ENCODE measurements at places on chromosomes 7 and 10.

- DNase-seq: no peak
These were observed 76.3 kb downstream of the FOXI2 start for GRCh38 chr10:127813290-127813689.

DNA sequence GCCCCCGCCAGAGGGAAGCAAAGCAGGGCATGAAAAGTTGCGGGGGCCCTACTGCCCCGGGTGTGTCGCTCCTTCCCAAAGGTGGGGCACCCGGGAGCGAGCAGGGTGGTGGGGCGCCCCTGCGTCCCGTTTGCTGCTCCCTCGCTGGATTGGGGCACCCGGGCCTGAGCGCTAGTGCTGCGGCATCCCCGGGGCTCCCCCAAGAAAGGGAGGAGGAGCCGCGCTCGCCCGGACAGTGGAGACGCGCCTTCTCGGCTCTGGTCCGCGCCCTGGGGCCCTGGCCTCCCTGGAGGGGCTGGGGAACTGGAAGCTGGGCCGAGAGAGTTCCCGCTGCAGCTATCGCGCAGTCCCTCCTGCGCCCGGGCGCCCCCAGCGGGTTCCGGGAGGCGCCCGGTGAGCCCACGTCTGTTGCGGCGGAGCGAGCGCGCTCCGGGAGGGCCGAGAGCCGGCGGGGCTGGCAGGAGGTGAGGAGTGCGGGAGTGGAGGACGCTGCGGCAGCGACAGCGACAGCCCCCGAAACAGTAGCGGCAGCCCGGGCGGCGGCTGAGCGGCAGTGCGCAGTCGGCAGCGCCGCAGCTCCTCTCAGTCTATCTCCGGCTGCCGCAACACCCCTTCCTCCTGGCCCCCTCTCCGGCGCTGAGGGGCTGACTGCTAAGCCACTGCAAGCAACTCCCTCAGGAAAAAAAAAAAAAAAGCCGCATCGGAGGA, 504 bp upstream of the BMPER start:
- DNase-seq: no peak

- no peak for DNase-seq
These were observed 1.5 kb downstream of the DUSP5 start for GRCh38 chr10:110498982-110499795.

DNA sequence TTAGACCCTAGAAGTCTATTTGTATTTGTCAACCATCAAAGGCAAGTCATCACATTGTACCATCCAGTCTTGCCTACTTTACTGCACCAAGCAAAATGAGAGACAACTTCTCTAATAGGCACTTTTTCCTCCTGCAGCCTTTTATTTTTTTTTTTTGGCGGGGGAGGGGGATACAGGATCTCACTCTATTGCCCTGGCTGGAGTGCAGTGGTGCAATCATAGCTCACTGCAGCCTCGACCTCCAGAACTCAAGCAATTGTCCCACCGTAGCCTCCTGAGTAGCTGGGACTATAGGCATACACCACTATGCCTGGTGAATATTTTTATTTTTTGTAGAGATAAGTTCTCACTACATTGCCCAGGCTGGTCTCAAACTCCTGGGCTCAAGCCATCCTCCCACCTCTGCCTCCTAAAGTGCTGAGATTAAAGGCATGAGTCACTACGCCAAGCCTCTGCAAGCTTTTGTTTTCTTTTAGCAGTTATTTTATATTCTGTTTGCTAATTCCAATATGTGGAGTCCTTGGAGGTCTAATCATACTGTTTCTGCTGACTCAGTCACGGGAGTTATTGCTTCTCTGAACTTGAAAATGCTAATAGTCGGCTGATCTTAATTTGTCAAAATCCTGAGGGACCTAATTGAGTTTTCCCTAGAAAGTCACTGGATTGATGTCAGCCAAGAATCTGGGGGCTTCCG, 14.2 kb downstream of the KPNA7 start:
- no peak for DNase-seq

GRCh38 chr10:49265885-49266284, 33.1 kb upstream of the C10orf71 start:
- no peak for DNase-seq

DNA sequence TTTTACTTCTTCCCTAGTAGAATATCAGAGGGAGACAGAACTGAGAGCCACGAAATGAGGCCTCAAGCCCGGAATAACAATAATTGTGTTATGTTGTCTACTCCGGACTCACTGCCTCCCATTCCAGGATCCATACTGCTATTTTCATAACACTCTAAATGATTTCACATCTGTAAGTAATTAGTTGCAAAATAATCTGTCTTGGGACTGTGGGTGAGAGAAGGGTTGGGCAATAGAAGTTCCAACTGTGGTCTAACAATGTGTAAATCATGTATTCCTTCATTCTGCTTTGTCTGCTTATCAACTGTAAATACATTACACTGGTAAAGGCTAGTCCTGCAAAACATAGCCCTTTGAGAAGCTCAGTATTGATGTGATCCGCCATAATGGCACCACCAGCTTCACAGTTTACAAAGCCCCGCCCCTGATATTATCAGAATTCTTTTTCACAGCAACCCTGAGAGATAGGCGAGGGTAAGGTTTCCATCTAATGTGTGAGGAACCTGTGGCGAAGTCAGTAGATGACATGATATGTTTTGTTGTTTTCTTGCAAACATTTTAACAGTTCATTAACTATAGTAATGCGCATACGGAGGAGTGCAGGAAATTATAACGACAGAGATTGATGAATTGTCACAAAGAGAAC, 265.7 kb upstream of the BMPER start:
- no peak for DNase-seq

DNA sequence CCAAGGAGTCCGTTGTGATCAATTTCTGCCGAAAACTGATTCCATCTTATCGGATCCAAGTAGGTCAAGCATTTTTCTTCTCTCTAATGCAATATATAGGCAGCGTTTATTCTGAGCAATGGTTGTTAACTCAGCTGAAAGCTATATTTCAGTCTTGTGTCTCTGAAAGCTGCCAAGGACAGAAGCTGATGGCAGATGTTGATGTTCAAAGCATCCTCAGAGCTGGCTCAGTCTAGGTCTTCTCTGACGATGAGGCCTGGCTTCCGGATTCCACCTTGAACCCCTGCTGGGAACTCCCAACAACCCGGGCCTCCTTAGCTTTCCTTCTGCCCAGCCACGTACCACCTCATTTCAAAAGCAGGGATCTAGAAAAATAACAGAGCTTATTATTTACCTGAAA, 863.6 kb downstream of the NRG3 start:
- no peak for DNase-seq

DNA sequence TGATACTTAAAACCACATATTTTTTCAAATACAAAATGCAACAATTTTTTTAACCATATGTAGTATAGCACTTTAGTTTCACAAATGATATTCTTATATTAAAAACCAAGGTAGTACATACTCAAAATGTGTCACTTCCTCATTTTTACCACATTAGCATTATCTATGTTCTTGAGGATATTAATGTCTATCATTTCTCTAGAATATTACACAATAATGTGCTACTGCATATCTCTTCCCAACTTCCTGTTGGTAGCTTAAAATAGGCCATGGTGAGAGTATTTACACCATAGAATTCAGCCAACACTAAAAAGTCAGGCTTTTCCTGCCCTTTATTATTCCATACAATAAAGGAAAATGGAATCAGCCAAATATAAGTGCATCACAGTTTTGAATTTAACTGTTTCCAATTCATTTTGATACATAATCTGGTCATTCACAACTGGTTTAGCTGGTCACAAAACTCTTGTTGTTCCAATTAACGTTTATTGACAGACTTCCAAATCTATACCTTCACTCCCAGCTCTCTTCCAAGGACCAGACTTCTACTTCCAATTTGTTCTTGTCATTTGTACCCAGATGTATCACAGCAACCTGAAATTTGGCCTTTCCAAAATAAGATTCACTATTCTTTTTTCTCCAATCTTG, 20.0 kb upstream of the LRRC17 start:
- DNase-seq: no peak

DNA sequence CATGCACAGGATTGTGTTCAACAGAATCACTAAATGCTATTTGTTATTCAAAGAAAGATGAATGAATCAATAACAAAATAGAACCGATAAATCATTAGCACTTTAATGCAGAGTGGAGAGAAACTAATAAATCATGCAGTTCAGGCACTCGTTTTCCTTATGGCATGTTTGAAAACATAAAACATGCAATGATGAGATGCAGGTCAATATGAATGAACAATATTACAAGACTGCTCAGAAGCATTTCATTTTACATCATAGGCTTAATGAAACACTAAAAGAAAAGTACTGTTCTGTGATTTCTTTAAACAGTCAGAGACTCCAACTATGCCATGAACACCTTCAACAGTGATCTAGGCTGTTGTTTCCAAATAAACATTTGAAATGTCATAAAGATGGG, 158.1 kb upstream of the ETV1 start:
- DNase-seq: no peak

DNA sequence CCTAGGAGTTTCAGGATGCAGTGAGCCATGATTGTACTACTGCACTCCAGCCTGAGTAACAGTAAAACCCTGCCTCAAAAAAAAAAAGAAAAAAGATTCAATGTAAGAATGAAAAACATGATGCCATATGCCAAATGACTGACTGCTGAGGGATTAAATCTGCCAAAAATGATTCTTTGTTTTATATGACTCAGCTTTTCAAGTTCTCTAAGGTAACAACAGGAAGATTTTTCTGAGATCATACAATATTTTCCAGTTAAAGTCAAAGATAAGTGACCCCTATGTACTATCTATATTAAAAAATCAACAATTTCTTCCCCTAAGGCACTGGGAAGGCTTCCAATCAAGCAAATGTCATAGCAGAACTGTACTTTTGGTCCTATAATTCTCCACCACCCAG, 271.2 kb upstream of the IMMP2L start:
- DNase-seq: no peak

- no peak for DNase-seq
These were observed 399.8 kb upstream of the NFE2L3 start for GRCh38 chr7:25752154-25752553.

GRCh38 chr7:67990003-67990402, 993.4 kb downstream of the TYW1 start:
- no peak for DNase-seq

DNA sequence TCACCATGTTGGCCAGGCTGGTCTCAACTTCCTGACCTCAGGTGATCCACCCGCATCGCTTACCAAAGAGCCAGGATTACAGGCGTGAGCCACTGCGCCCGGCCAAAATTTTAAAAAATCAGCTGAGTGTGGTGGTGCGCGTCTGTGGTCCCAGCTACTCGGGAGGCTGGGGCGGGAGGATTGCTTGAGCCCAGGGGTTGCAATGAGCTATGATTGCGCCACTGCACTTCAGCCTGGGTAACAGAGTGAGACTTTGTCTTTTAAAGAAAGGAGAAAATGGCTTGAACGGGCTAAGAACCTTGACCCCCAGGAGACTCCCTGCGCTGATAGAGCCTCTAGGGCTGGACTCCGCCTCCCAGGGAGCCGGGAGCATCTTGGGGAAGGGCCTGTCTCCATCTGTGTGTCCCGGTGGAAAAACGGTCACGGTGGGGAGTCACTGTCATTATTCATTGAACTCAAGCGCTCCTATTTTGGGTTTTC, 760 bp upstream of the KCTD7 start:
- no peak for DNase-seq

DNA sequence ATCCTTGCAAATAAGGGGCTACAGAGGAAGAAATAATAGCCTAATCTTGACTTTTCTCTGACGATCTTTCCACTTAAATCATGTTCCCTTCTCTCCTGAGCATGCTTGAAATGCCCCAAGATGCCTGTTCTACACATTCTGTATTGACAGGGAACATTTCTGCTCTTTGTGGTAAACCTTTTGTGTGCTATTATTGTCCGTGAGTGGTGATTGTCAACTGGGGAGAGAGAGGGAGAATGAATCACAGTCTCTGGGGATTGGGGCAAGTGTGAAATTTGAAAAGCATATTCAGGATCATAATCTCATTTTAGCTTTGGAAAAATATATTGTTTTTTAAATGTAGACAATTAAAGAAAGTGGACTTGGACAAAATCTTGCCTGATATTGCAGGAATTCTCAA, 20.6 kb downstream of the UBTD1 start:
- DNase-seq: no peak

GRCh38 chr7:16189026-16189715, 232.2 kb downstream of the CRPPA start:
- no peak for DNase-seq

- DNase-seq: no peak
These were observed 38.0 kb upstream of the TMEM196 start for GRCh38 chr7:19811386-19811785.

DNA sequence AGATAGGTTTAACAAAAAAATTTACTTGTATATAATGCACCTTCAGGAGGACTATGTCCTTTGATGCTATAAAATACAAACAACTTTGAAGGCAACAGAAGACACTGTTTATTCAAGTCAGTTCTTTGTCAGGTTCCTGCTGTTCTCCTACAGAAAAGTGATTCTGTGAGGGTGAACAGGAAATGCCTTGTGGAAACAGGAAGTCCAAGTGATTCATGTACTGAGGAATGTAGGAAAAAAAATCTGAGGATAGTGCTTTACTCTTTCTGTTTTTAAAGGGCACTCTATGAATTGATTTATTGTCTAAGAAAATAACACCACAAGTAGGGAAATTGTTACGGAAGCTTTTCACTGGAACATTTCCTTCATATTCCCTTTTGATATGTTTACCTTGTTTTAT, 171.9 kb downstream of the HDAC9 start:
- DNase-seq: no peak

GRCh38 chr10:87861566-87861952, 1.8 kb downstream of the KLLN start:
- DNase-seq: peak; percentile 89

DNA sequence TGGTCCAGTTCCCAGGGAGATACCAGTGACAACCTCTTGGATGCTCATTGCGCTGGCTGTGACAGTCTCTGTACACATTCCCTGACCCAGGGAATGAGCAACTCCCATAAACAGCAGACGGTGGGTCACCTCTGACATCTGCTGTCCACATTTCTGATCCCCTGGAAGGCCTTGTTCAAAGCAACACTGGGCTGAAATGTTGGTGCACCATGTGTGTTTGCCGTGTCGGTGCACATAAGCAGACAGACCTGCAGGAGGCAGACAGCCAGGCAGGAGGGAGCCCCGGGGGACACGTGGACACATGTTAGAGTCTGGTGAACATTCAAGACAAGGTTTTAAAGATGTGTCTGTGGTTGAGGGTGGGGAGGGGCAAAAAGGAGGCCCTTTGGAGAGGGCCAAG, 254.9 kb downstream of the PLXNA4 start:
- no peak for DNase-seq

DNA sequence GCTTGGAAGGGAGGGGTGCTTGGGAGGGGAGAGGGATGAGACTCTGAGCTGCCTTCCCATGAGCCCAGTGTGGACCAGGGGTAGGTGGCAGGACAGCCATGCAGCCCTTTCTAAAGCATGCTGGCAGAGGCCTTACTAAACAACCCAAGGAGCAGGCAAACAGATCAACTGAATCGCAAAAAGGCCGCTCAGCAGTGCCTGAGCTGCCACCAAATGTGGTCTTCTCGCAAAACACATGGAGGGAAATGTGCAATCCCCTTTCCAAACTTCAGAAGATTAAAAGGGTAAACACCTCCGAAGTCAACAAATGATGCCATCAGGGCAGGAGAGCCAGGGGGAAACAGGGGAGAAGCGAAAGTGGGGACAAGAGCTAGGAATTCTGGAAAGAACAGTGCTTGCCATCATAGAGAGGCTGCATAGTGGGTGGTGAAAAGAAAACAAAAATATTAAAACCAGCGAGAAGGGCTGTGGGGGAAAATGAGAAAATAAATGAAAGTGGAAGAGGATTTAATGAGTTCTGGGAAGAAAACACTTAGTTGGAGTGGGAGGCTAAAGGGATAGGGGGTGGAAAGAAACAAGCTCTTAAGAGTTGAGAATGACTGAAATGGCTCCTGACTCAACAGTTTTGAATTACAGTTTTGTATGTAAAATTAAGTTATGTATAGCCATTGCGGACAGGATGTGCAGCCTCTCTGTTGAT, 62.2 kb upstream of the ZNF32 start:
- no peak for DNase-seq

- no peak for DNase-seq
These were observed 281.3 kb downstream of the TNS3 start for GRCh38 chr7:47300472-47301104.
